WTC11 (cell line): ENCODE measurements at places on chromosomes 12 and 14.
A peak's percentile ranks its signal among the peaks of the same experiment; 100 is the strongest.

- DNase-seq = no peak
Observed at GRCh38 chr14:72164420-72165228, 232.4 kb downstream of the RGS6 start.

DNA sequence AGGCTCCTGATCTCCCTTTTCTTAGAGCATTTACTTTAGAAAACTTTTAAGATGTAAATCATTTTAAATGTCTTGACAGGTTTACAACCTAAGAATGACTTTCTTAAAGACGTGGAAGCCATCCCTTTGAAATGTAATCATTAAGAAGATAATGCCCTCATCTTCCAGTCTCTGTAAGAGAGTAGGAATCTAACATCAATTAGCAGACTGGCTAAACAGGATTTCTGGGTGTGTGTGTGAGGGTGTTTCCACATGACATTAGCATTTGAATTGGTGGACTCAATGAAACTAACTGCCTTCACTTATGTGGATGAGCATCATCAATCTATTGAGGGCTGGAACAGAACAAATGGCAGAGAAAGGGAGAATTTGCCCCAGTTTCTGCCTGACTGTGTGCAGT, 329.5 kb downstream of the RPL10L start:
- no peak for DNase-seq

- no peak for DNase-seq
Observed at GRCh38 chr14:70716958-70717357, 75.2 kb downstream of the TTC9 start.

GRCh38 chr12:27751386-27752047, 28.5 kb upstream of the KLHL42 start:
- DNase-seq = no peak

GRCh38 chr14:67195279-67195678, 6.0 kb downstream of the GARIN2 start:
- no peak for DNase-seq

DNA sequence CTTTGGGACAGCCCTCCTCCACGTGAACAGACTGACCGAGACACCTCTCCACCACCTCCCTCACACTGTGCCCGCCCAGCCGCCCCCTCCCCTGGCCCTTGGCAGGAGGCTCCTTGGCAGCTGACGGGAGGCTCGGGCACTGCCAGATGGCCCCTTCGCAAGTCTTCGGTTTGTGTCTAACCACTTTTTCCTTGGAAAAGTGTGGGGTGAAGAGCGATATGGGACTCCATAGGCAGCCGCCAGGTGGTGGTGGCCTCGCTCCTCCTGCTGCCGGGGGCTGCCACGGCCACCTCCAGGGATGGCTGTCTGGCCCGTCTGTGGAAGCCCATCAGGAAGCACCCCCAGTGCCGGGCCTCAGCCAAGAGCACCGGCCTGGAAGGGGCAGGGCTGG, 58.7 kb downstream of the LRCOL1 start:
- DNase-seq = no peak

GRCh38 chr12:124434951-124435805, 132.2 kb downstream of the NCOR2 start:
- no peak for DNase-seq

DNA sequence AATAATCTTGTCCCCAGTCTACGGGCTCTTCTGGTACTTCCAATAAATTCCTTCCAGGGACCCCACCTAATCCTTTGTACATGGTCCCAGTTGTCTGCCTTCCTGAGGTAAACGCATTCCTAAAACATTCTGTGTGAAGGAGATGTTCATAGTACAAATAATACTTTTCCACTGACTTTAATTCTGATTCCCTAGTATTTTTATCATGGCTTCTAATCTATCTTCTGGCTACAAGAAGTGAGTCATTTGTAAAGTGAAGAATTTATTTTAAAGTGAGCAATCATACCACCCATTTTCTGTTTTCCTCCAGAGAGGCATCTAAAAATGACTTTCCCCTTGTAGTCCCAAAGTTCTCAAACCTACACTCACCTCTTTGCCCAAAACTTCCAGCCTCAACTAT, 65.9 kb upstream of the NUDT4 start:
- no peak for DNase-seq

DNA sequence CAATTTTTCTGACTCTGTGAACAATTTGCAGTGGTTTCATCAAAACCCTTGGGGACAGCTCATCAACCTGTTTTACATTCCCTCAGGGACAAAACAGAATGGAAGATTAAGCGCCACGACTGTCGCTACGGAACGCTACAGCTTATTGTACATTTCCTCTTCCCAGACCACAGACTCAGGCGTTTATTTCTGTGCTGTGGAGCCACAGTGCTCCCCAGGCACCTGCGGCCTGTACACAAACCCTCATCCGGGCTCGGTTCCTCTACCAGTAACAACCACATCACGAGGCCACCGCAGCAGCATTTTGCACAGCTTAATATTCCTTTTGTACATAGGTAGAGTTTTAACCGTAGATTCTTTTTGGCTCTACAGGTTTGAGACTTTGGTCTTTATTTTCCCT, 397.4 kb upstream of the OR4E1 start:
- no peak for DNase-seq

DNA sequence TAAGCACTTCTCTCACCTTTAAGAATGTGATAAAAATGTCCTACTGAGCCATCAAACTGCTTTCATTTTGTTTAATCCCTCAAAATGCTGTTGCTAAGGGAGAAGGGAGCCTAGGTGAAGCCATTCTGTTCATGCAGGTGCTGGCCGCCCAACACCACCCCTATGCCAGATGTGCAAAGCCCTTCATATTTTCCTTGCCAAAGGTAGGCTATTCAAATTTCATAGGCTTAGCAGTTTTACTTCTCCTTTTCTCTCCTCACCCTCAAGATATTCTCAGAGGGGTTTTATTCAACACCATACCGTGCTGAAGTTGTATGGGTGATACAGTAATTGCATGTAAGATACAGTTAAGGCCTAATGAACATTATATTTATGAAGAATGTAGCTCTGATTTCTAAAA, 461.7 kb downstream of the GXYLT1 start:
- no peak for DNase-seq

DNA sequence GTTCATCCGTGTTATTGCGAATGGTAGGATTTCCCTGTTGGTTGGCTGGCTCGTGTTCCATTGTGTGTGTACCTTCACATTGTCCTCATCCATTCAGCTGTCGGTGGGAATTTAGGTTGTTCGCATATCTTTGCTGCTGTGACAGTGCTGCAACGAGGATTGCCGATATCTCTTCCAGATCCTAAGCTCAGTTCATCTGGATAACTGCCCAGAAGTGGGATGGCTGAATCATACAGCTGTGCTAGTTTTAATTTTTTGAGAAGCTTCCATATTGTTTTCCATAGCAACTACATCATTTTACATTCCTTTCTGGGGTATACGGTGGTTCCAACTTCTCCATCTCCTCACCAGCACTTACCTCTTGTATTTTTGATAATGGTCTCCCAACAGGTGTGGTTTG, 292.8 kb upstream of the SFSWAP start:
- no peak for DNase-seq

DNA sequence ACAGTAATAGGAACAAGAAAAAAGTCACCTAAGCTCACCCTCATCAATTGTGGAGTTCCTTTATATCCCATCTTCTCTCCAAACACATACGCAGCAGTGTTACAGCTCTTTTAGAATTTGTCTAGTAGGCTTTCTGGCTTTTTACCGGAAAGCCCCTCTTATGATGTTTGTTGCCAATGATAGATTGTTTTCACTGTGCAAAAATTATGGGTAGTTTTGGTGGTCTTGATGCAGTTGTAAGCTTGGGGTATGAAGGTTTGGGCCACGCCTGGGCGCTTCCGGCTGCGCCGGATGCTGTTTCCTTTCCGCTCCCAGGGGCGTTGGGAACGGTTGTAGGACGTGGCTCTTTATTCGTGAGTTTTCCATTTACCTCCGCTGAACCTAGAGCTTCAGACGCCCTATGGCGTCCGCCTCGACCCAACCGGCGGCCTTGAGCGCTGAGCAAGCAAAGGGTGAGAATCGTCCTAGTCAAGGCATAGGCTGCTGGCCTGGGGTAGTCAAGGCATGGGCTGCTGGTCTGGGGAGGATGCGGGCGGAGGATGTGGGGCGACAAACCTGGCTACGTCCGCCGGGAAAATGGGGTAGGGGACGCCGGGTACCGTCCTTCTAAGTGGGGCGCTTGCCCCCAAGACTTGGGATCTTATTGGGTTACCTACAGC, at the start of the genes C12orf57 and RNU7-1:
Gene C12orf57 (plus strand): TSS at position 301 of the 659 bp plus-strand sequence. CDS start 100 bp downstream, at position 401.
Gene RNU7-1 (plus strand): TSS at position 95 of the 659 bp plus-strand sequence.
- peak; percentile 76 for DNase-seq

DNA sequence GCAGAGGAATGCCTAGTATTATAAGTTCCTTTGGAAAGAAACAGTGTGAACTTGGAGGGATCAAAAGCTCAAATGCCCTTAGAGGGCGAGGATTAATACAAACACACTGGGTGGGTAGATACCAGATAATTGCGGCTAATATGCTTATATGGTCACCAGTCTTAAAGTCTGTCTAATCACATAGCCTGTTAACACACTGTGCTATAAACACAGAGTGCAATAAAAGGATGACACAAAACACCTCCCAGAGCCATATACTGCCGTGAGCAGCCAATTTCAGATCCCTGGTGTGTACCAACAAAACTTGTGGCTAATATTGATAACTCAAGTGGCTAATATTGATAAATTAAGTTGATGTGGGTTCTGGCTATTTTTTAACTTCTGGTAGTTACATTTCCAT, 1.7 kb upstream of the IL26 start:
- no peak for DNase-seq

DNA sequence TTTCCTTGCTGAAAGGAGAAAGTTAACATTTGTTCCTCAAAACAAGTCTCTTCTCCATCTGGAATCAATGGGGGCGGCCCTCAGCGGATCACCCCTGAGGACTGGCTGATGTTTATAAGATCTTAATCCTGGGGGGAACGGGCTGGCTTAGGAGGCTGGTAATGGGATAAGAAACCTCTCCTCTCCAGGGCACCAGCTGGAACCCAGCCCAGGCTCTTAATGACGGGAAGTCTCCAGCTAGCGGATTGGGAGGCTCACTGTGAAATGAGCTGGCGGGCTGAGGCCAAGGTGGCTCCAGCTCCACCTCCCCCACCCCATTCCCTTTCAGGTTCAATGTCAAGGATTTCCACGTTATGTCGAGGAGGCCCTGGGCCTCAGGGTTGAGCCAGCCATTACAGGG, 1133.0 kb downstream of the VRK1 start:
- DNase-seq = no peak

DNA sequence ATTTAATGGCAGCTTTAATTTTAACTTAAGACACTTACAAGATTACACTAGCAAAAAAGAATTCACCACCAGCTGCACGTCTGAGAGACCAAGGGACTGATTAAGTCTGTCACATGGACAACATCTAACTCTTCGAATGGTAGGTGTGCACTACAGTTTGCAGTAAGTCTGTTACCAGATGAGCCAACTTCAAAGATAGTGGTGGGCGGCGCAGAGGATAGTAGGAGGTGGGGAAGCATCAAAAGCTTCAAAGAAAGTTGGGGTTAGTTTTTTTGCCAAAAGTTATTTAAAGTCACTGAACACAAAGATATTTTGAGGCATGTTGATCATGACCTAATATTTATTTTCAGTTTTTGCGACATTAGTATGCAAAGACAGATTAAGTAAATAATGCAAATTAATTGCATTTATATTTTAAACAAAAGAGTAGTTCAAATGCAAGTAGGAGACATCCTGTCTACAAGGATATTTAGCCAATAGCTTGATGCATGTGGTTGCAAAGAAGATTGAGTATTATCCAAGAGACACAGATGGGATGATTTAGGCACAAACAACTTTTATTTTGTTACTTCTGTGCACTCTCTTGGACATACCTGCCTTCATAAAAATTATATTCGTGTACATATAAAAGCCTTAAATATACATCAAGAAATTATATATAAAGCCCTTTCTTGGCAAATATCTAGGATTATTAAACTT, 327.7 kb downstream of the BMP4 start:
- no peak for DNase-seq

DNA sequence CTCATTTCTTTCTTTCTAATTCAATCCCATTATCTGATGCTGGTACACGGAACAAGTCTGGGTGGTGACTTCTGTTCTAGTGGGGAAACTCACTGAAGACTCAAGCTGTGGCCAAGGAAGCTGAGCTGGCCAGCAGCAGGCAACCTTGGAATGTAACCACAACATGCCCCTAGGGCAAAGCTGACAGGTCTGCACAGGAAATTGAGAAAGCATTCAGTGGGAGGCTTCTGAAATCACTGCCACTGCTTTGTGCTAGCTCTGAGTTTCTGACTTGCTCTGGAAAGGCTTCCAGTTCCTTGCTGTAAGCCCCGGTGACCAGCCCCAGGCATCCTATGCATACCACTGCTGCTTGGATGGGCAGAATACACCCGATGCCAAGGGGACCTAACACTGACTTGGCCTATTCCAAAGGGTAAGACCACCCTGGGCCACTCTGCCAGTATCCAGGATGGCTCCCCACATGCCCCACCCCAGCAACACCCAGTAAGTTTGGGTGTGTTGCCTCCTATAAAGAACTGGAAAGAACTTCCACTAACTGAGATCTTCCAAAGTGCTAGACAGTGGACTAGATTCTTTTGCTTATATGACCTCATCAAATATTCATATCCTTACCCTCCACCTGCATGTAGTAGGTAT, 84.5 kb upstream of the CDKN3 start:
- DNase-seq = no peak

- DNase-seq = no peak
Observed at GRCh38 chr12:885701-886100, 63.8 kb downstream of the RAD52 start.

GRCh38 chr12:5478081-5478706, 46.3 kb downstream of the NTF3 start:
- no peak for DNase-seq

DNA sequence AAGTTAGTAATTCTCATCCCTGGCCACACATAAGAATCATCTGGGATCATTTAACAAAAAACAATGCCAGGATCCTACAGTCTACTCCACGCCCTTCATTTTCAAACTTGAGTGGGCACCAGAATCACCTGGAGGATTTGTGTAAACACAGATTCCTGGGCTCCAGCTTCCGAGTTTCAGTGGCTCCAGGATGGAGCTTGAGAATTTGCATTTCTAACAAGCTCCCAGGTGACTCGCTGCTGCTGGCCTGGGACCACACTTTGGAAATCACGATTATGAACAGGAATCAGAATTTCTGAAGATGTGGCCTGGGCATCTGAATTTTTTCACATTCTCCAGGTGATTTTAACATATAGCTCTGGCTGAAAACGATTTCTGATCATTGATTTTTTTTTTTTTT, 234.8 kb downstream of the CACNA1C start:
- no peak for DNase-seq
